ENCODE measurements at places on chromosomes 6 and 20.
A peak's percentile ranks its signal among the peaks of the same experiment; 100 is the strongest.

DNA sequence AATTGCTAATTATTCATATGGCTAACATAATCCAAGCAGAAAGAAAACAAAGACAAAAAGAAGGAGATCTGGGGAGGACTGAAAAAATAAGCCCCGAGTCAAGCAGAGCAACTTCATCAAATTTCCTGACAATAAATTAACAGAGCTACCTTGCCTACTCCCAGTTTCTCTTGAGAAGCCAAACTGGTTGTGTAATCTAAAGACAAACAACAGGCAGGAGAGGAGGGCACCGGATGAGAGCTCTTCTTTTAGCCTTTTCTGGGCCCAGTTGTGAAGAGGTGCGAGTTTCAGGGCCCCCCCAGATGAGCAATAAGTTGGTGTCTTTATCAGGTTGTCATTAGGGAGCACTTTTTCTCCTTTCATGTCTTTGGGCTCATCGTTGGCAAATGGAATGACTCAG, 197.1 kb upstream of the PCSK2 start:
- DNase-seq, result no peak

DNA sequence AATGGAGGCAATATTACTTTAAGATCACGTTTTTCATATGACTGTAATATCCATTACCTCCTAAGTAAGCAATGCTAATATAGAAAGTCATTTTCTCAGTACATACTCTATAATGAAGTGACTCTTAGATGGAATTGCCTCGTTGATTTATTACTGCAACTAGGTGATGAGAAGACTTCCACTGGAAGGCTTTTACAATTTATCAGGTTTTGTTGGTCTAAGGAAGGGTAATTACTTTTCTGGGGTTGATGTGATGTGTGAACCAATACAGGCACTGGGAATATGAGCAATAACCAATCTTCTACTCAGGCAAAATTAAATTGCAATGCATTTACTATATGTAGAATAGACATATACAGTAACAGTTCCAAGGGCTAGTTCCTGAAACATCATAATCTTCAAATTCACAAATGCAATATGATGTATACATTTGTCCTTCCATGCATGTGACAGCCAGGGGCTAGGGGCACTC, 635.0 kb downstream of the QKI start:
- DNase-seq, result no peak

- no peak for DNase-seq
Measured at GRCh38 chr6:17064975-17065374, 36.9 kb upstream of the STMND1 start.

- no peak for DNase-seq
Measured at GRCh38 chr20:47952023-47952564, 166.8 kb upstream of the SULF2 start.

DNA sequence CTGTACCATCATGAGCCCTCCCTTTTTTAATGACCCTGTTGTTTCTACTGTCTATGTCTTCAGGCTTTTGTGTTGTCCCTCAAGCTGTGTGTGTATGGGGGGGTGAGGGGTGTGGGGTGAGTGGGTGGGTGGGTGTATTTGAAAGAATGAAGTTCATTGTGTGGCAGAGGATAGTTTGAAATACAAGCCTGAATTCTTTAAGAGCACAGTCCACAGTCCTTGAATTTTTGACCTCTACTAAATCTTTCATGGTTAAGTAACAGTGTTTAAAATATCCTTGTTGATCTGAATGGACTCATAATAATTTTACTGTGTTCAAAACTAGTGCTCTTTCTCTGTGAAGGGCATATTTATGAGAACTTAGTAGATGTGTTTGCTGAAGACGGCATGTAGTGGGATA, 10.0 kb downstream of the MRAP2 start:
- DNase-seq, result no peak

GRCh38 chr6:159098636-159099106, 53.9 kb upstream of the TAGAP start:
- DNase-seq, result no peak

GRCh38 chr20:2688041-2688591, 4.5 kb upstream of the EBF4 start:
- peak; percentile 45 for DNase-seq

DNA sequence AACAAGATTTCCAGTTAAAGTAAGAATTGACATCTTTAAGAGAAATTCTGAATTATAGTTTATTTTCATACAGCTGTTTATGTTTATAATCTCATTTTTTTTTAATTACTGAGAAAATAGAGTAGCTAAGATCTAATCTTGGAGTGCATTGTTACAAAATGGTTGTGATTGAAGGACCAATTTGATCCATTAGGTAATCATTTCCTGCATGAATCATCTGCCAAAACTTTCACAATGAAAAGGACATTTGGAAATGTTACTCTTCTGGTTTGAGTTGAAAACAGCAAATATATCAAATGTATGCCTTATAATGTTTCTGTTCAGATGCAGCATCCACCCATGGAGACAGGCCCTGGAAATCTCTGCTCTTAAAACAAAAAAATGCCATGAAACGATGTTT, 19.0 kb downstream of the TUBB2A start:
- DNase-seq, result no peak

DNA sequence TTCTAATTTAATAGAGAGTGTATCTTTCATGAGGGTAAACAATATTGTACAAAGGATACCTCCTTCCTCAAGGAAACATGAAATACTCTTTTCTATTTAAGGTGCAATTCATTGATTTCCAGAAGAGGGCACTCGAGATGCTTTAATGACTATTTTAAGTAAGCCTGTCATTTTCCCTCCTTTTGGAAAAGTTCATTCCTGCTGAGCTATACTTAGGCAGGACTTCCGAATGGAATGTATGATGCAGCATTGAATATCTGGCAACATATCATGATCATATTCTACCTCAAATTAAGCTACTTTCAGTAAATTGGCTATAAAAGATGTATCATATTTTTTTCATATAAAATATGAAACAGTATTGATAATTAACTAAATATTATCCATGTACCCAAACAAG, 5.0 kb downstream of the DST start:
- DNase-seq, result no peak

GRCh38 chr6:31737991-31738979, 1.5 kb upstream of the MSH5 start:
- DNase-seq, result peak; percentile 83

- DNase-seq, result no peak
Measured at GRCh38 chr6:162728706-162729105, 932 bp downstream of the PACRG start.

DNA sequence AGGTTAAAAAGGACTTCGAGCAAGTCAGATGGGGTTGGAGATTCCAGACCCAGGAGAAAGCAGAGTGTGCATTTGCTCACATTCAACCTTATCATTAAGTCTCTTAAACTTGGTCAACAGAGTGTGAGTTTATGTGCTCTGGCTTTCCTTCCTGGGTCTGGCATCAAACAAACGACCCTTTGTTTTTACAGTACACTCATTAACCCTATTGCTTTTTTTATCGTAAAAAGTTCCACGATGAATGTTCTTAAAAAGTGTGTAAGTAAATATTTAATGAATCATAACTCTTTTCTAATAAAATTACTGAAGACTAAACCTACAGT, 2.5 kb downstream of the FYN start:
- DNase-seq, result no peak

GRCh38 chr6:170140129-170140528, 150.7 kb downstream of the DLL1 start:
- DNase-seq, result peak; percentile 4

DNA sequence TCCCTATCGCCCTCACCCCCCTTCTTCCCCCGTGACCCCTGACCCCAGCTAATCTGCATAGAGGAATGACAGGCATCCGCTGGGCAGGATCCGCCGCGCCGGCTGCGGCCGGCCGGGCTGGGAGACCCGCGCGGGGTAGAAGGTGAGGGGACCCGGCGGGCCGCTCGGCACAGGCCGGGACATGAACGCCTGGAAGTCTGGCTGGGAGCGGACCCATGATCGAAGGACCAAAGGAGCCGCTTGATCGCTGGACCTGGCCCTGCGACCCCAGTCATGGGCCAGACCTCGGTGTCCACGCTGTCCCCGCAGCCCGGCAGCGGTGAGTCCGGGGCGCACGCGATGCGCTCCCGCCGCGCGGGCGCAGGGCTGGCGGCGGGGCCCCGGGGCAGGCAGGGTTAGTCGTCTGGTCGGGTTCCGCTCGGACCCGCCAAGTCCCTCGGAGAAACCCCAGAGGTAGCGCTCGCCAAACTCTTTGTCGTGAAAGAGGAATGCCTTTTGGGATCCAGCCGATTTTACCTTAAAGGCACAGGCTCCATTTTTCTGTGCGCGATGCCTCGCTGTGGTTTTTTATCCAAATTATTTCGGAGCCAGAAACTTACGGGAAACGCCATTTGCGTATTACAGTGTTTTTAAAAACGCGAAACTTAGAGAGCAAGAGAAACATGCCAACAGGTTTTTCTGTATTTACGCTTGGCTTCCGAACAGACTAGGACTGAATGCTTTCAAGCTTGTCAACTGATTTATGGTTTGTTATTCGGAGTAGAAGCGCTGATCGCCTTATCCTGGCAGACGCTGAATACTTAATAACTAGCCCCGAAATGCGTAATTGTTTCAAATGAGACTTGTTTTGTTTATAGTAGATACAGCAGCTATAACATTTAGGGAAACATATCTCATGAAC, at the start of gene PHACTR2:
Gene PHACTR2 (plus strand): TSS at position 75 of the 901 bp plus-strand sequence. CDS start 199 bp downstream, at position 274.
- DNase-seq, result peak; percentile 93

DNA sequence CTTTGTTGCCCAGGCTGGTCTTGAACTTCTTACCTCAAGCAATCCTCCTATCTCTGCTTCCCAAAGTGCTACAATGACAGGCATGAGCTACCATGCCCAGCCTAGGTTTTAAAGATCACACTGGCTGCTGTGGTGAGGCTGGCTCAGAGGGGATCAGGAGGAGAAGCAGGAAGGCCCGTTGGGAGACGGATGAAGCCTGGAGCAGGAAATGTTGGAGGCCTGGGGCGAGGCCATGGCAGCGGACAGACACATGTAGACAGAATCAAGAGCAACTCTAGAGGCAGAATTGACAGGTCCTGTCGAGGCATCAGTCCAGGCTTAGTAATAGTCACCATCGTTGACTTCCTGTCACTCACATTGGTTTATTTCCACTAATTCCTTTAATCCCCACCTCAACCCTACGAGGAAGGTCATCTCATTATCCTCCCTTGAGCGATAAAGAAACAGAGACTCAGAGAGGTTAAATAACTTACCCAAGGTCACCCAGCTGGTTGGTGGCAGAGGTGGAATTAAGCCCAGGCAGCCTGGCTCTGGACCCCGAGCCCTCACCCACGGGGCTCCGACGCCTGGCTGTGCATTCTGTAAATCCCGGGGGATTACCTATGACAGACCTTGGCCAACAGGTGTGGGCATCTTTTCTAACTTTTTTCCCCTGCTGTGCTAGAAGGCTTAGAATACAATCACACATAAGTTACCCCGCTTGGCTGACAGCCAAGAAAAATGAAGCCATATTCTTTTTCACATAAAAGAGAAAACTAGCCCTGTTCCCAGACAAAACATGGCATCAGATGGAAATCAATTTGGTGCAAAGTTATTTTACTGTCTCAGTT, 113.4 kb downstream of the EYA2 start:
- DNase-seq, result no peak

DNA sequence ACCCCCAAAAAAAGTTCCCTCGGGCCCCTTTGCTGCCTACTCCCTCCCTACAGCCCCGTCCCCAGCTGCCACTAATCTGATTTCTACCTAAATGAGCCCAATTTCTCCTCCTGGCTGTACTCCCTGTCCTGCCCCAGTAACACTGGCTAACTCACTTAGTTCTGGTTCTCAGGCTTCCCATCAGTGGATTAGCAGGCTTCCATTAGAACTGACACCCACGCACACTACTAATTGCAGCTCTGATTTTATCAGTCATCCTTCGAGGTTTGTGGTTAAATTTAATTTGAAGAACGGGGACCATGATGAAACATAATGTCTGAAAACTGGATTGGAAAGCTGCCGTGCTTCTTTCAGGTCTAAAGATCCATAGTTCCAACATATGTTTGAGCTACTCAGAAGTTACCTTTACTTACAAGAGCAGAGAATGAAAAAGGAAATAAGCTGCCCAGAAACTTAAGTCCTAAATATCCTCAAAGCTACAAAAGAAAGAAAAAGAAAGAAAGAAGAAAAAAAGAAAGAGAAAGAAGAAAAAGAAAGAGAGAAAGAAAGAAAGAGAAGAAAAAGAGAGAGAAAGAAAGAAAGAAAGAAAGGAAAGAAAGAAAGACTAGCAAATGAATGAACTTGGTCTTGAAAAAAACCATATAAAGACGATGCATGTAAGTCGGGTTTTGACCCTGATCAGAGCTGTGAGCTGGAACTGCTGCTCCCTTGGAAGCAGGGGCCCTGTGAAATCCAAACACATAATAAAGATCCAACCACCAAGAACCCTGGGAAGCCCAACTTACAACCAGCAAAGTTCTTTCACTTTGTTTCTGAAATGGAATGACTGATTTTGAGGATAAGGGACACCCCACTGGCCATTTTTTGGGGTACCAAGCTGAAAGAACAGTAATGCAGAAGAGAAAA, 51.7 kb downstream of the CNKSR3 start:
- no peak for DNase-seq

DNA sequence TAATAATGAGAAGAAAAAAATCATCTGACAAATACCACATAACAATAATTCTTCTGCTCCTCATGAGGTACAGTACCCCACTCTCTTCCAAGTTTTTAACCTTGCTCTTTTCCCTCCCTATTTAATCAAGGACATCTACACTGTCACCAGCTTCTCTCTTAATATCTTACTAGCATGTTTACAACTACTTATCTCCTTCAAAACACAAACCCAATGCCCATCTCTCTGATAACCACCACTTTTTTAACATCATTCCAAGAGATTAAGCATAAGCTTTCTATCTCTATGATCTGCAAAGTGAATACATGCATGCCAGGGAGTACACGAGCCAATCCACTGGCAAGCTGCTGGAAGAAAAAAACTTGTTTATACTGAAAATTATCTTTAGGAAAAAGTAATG, 10.3 kb downstream of the CEP85L start:
- DNase-seq, result no peak

DNA sequence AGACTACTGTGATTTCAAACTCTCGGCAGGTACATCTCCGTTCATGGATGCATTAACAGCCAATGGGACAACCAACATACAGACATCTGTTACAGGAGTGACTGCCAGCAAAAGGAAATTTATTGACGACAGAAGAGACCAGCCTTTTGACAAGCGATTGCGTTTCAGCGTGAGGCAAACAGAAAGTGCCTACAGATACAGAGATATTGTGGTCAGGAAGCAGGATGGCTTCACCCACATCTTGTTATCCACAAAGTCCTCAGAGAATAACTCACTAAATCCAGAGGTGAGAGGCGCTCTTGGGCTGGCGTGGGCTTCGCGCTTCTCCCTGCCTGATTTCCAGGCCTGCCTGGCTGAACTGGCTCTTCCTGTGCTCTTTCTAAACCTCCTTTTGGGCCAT, 68.4 kb downstream of the RPP40 start:
- no peak for DNase-seq

DNA sequence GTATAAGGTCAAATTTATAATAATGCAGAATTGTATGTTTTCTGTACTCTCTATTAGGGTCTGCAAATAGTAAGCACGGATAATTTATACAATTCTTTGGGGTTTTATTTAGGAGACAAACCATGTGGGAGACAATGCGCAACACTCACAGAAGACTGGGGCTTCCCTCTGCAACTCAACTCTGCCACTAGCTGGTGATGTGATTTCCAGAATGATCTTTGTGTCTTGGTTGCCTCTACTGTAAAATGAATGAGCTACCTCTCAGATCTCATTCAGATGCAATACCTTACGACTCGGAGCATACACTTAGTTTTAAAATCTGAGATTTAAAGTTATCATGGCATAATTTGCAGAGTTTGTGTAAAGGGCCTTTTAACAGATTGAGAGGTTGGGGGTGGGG, 6.4 kb downstream of the MAN1A1 start:
- no peak for DNase-seq

GRCh38 chr6:147758303-147758702, 249.8 kb downstream of the SAMD5 start:
- DNase-seq, result no peak
